ENCODE measurements at places on chromosomes 2 and 18.

DNA sequence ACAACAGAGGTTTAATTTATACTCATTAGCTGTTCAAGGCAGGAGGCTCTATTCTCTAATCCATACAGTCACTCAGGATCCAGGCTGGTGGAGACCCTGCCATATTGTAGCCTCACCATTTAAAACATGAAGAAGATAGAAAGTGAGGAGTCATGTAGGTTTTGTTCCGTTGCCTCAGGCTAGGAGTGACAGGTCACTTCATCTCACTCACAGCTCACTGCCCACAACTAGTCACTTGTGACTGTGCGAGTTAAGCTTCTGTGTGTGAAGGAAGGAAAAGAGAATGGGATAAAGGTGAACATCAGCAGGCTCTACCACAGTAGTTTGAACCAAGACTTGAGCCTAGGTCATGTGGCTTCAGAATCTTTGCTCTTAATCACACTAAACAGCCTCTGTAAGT lies 9.0 kb upstream of the IGFBP2 start:
- no peak for DNase-seq

GRCh38 chr2:17136877-17137276 lies 381.4 kb downstream of the RAD51AP2 start:
- DNase-seq = no peak

- no peak for DNase-seq
Observed at GRCh38 chr2:235908826-235909225, 259.4 kb downstream of the GBX2 start.

- no peak for DNase-seq
Observed at GRCh38 chr2:239736358-239737143, 288.6 kb downstream of the NDUFA10 start.

DNA sequence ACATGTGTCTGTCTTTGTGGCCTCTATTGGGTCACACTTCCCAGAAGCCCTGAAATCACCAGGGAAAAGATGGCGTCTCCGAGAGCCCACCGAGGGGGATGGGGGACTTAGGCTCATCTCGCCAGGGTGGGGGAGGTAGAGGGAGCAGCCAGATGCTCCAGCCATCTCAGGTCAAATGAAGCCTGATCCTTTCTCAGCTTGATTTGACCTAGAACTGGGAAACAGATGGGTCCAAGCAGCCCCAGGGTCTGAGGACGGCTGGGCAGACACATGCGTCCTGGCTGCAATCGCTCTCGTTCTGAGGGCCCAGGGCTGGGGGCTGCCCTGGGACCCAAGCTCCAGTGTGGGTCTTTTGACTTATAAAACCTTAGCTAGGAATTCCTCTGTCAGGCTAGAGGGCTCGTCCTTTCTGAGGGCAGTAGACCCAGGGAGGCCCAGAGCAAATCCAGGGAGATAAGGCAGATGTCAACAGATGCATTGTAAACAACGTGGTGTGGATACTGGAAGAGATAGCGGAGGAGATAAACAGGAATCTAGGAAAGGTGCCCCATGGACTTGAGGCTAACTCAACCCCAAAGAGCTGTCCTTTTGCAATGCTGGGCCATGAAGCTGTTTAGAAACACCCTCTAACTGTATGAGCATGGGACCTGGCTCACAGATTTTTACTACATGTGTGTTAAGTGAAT lies 127.7 kb downstream of the MYCN start:
- DNase-seq = no peak

- DNase-seq = no peak
Observed at GRCh38 chr2:19627359-19627758, 268.9 kb upstream of the OSR1 start.

DNA sequence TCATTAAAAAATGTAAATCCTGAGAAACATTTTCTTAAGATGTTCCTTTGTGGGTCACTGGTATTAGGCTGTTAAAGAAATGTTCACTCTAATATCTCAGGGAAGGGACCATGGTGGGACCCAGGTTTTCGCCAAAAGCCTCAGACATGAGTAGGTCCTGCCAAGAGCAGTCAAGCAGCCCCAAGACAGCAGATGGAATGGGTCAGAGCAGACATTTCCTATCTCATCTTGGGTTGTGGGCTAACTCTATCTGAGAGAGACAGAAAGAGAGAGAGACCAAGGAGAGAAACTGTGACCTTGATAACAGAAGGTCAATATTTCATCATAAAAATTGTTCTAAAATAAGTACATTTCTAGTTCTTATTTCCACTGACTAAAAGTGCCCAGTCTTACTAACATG lies 661.7 kb downstream of the TSN start:
- DNase-seq = no peak

DNA sequence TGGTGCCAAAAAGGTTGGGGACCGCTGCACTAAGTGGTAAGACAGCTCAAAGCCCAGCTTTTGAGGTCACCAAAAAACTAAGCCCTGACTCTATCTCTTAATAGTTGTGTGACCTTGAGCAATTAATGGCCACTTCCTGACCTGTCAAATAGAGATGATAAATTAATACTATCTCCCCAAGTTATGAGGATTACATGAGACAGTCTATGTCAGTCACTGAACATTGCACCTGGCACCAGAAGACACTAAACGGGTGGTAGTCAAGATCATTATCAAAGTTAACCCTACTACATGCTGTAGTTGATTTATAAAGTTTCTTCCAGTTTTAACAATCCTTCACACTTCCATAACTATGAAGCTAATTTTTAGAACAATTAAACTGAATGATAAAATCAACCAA lies 36.5 kb downstream of the STPG4 start:
- no peak for DNase-seq

DNA sequence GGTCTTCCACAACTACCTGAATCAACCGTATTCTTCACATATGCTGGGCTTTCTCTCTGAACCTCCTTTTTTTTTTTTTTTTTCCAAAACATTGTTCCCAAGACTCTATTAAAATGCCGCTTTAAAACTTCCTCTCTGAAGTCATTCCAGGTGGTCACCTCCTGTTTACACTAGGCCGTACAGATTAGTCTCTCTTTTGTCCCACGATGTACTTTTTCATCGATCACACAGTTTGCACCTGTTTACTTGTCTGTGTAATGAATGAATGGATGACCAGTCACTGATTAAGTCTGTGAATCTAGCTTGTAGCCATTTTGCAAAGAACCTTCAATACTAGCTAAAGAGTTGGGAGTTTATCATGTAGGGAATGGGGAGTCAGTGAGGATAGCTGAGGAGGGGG lies 16.7 kb upstream of the FAM228A start:
- DNase-seq = no peak

- DNase-seq = no peak
Observed at GRCh38 chr2:86335865-86336674, 1.4 kb downstream of the REEP1 start.

GRCh38 chr2:180670302-180671003 lies 310.0 kb upstream of the UBE2E3 start:
- no peak for DNase-seq

DNA sequence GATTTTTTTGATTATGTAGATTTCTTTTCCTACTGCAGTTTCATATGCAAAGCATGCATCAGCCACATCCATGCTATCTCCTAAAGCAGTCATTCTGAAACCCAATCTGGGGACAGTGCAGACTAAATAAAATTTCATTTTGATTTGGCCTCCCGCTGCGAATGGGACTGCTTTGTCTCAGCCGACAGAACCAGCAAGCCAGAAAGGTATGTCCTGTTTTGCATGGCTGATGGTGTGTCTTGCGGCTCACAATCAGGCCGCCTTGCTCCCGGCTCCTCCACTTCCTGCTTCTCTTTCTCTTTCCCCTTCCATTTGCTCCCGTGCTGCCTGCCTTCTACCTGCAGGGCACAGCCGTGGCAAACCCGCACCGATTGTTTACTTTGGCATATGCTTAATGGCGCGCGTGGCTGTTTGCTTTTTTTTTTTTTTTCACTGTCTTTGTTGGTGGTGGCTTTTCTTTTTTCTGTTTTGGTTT lies 419.6 kb upstream of the POU3F3 start:
- DNase-seq = no peak

DNA sequence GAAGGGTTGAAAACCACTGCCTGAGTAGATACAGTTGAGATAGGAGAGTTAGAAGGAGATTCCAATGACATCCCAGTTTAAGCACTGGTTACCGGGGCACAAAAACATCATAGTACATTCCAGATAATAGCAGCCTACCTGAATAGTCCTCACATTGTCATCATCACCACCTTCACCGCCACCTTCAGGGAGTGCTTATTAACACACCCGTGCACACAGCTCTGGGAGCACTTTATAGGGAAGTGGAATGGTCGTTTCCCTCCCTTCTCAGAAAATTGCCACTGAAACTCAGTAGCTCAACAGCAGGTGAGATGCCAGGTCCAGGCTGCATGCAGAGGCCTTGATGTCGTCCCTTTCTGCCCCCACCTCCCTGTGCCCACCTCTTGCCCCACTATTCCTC lies 8.2 kb downstream of the SERPINB7 start:
- DNase-seq = no peak

- DNase-seq = no peak
Observed at GRCh38 chr18:77733292-77733903, 483.8 kb downstream of the GALR1 start.

- DNase-seq = no peak
Observed at GRCh38 chr18:37424507-37424906, 141.1 kb downstream of the CELF4 start.

- no peak for DNase-seq
Observed at GRCh38 chr18:58827886-58828285, 36.8 kb upstream of the ZNF532 start.

DNA sequence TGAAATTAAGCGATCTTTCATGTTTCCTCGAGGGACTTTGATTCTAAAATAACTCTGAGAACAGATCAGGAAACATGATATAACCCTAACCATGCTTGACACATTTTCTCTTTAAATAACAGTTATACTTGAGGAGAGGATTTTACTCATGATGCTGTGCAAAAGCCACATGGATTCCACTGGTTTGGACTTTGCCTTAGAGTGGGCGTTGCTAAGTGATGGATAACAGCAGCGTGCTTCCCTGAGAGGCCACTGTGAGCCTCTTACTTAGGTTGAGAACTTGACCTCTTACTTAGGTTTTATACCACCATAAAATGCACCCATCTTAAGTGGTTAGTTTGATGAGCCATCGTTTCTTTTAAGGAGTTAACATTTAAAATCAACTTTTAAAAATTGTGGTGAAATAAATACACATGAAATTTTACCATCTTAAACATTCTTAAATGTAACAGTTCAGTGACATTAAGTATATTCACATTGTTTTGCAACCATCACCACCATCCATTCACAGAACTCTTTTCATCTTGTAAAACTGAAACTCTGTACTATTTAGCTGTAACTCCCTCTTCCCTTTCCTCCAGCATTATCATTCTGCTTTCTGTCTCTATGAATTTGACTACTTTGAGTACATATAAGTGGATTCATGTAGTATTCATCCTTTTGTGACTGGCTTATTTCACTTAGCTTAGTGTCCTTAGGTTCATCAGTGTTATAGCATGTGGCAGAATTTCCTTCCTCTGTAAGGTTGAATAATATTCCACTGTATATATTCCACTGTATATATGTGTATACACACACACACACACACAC lies 22.6 kb downstream of the ANXA4 start:
- DNase-seq = no peak

GRCh38 chr2:56231361-56231760 lies 47.6 kb downstream of the CCDC85A start:
- DNase-seq = no peak
